Bronchial smooth muscle cell (primary cell): ENCODE measurements at places on chromosomes 3 and 15. TPM values are rescaled to one million over a fixed set of nuclear protein-coding genes. Genes with fewer than 3 reads are reported as not detected.

TF gene
- 0.32 and 1.6 TPM in 2 replicates for total RNA-seq

CAMP gene
- 0.26 TPM in 1 of 2 replicates, not detected in the other for total RNA-seq

SCN5A gene
- total RNA-seq = under 0.01 and 0.09 TPM in 2 replicates

ALAS1 gene
- total RNA-seq = 27.3 and 28.2 TPM in 2 replicates

TRMT10C gene
- total RNA-seq = 10.0 and 21.6 TPM in 2 replicates

COL8A1 gene
- total RNA-seq = 18.3 and 35.9 TPM in 2 replicates

LSAMP gene
- total RNA-seq = 10.7 and 15.8 TPM in 2 replicates

NME9 gene
- not detected in 2 replicates for total RNA-seq

SLC24A5 gene
- total RNA-seq = not detected in 2 replicates

HTR3E gene
- not detected in 2 replicates for total RNA-seq
